Activated T-helper 1 cell treated with anti-CD3 and anti-CD28 coated beads, Interleukin-2, amount 50 U/mL, for 16 hours (primary cell): ENCODE measurements at places on chromosomes 6 and 20.

GRCh38 chr20:38751360-38751976, 3.2 kb downstream of the ACTR5 start:
- no peak for DNase-seq

DNA sequence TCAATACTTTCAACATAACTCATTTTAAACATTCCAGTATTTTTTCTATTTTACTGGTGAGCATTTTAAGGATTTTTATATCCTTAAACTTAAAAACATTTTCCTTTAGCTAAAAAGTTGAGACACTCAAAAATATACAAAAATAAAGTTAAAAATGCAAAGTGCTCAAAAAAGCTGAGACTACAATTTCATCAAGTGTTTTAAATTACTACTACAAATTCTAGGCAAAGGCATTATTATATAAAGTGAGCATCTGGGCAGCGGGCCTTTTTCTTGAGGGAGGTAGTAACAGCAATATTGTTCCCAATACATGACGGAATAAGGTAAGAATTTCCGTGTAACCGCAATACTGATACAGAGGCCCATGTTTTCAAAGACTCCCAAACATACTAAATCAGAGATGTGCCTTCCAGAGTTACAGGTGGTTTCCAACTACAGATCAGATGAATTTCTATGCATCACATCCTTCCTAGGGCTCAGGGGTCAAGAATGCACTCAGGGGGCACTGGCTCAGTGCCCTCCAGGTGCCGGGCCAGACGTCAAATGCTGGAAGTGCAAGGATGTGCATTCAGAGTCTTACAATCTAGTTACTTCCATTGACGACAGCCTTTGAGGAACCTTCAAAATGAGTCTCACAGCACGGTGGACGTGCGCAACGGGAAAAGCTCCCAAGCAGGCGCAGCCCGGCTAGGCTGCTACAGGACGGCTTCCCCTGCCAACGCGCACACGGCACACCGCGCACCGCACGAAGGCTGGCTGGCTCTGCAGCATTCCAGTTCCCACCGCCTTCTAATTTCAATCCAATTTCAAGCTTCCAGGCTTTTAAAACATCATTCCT, 1.7 kb downstream of the PHF10 start:
- DNase-seq = peak; percentile 9

DNA sequence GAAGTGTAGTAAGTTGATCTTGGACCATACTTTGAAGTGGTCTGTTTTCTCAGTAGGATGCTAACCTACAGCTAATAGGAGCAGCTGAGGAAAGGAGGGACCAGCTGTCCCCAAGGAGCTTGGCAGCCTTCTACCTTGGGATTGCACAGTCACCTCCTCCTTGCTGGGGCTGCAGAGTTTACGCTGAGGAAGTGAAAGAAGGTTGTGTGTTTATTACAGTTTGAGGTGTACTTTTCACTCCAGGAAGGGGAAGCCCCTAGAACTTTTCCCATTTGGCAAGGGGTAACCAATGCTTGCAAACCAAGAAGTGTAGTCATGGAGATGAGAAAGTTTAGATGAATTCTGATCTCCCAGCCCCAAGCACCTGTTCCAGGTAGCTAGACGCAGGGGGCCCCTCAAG, 58.8 kb downstream of the BMP6 start:
- no peak for DNase-seq

GRCh38 chr20:4324611-4325243, 309.4 kb upstream of the RNF24 start:
- DNase-seq = no peak

GRCh38 chr20:48040491-48040890, 255.2 kb upstream of the SULF2 start:
- no peak for DNase-seq

DNA sequence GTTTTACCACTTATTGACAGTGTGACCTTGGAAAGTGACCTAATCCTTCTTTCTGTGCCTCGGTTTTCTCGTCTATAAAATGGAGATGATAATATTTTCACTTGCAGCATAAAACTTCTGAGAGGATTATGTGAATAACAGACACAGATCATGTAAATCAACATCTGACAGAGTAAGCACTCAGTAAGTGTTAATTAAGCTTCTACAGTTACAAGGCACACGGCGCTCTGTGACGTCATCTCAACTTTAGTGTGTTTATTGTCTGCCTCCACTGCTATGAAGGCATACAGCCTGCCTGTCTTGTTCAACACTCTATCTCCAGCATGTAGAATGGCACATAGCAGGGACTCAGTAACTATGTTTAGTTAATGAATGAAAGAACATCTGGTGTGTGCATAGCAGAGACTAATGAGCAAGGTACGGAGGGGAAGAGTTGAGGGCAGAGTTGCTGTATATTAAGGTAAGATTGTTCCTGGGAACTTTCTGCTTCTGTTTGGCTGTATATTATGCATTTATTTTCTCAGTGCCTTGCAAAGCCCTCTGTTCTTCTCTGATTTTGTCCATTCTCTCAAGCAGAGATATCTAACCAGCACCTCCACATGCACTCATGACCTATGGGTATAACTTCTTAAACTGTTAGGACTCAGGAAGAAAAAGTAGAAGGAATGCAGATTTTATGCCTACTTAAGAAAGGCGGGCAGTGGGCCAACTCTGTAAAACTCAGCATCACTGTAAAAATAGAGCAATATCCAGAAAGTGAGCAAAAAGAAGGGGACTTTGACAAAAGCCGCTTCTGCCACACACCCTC, 66.4 kb upstream of the STMND1 start:
- DNase-seq = no peak

- DNase-seq = no peak
Observed at GRCh38 chr6:27863962-27864905, 48.0 kb downstream of the OR2B2 start.
